ENCODE measurements at places on chromosomes 1 and 21. TPM values are rescaled to one million over a fixed set of nuclear protein-coding genes. Genes with fewer than 3 reads are reported as not detected.

PEX19 gene
- 23.4 TPM for total RNA-seq

CA6 gene
- not detected for total RNA-seq

LRRC3 gene
- total RNA-seq: 2.4 TPM

RGS4 gene
- total RNA-seq: not detected

RGS8 gene
- total RNA-seq: not detected

GBP6 gene
- total RNA-seq: not detected

RCSD1 gene
- total RNA-seq: 0.02 TPM

CLCA4 gene
- total RNA-seq: not detected

HPDL gene
- 2.7 TPM for total RNA-seq
